Left ventricle myocardium inferior (tissue), 1 donor: ENCODE measurements at places on chromosomes 12 and 14. TPM values are rescaled to one million over a fixed set of nuclear protein-coding genes. Genes with fewer than 3 reads are reported as not detected.

GRCh38 chr12:42187799-42188198 lies 43.1 kb upstream of the GXYLT1 start:
- DNase-seq: no peak

GRCh38 chr12:6341417-6342139 lies at the start of gene TNFRSF1A:
TSS of gene TNFRSF1A (minus strand) at chr12:6342076. CDS start at chr12:6341814, 262 bp downstream.
- peak; percentile 77 for DNase-seq

DNA sequence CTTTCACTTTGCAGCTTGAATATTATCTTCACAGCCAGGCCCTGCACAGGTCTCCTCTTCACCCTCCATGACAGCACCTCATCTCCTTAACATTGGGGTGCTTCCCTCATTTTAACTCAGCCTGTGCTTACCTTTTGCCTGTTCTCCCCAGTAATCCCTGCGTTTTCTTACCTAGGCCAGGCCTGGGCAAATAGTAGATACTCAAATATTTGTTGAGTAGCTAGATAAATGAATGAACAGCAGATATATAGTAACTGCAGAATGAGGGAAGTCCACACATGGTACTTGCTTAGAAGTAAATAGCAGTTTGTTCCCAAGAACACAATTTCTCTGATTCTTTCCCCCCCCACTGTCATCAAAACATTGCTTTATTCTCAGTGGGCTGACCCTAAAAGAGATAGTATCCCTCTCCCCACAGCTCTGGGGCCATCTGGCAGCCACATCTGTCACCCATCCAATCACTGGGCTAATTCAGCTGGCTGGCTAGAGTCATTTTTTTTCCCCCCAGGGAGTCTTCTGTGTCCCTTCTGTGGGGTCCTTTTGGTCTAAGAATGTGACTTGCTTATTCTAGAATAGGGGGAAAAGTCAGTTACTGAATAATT lies 43.2 kb downstream of the APPL2 start:
- DNase-seq: no peak

- no peak for DNase-seq
These were observed 5.8 kb downstream of the AP5M1 start for GRCh38 chr14:57274551-57274950.

DNA sequence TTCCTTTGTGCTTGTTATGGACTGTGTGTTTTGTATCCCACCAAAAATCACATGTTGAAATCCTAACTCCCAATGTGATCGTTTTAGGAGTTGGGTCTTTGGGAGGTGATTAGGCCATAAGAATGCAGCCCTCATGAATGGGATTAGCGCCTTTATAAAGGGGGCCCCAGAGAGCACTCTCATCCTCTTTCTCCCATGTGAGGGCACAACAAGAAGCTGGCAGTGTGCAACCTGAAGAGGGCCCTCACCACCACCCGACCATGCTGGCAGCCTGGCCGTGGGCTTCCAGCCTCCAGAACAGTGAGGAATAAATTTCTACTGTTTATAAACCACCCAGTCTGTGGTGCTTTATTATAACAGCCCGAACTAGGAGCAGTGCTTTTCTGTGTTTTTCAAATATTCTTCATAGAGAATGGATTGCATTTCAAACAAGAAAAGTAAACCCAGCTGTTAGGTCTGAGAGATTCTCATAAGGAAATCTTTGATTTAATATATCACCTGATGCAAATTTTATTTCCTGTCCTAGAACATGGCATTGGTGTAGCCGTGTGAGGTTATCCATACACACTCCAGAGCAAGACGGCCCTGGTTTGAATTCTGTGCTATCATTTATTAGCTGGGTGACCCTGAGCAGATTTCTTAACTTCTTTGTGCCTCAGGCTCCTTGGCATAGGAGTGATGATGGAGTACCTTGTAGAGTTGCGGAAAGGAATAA lies 27.8 kb downstream of the HSPB8 start:
- DNase-seq: no peak

GRCh38 chr12:93184672-93185368 lies 192.9 kb upstream of the NUDT4 start:
- DNase-seq: no peak

- no peak for DNase-seq
These were observed 523.0 kb upstream of the FOXG1 start for GRCh38 chr14:28243600-28243999.

- no peak for DNase-seq
These were observed 4.3 kb downstream of the PSMD9 start for GRCh38 chr12:121892673-121893561.

DNA sequence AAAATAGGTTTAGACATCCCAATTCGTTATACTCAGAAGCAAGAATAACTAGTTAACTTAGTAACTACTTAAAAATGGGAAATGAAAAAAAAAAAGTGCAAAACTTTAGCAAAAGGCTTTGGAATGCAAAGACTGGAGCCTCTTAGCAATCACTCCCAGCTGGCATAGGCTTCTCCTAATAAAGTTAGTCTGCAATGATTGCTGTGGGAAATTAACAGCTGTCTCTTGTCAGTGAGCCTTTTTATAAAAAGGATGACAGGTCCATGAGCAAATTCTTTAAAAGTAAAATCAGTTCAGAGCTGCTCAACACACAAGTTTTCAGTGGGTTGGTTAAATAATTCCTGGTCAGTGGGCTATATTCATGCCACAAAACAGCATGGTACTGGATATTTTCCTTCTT lies 7.4 kb upstream of the SYCP3 start:
- DNase-seq: no peak

- no peak for DNase-seq
These were observed 127.8 kb downstream of the GCH1 start for GRCh38 chr14:54774824-54775223.

GRCh38 chr14:104784218-104784568 lies 11.4 kb downstream of the AKT1 start:
- DNase-seq: no peak

GRCh38 chr12:76556368-76556767 lies 3.2 kb downstream of the OSBPL8 start:
- no peak for DNase-seq

DNA sequence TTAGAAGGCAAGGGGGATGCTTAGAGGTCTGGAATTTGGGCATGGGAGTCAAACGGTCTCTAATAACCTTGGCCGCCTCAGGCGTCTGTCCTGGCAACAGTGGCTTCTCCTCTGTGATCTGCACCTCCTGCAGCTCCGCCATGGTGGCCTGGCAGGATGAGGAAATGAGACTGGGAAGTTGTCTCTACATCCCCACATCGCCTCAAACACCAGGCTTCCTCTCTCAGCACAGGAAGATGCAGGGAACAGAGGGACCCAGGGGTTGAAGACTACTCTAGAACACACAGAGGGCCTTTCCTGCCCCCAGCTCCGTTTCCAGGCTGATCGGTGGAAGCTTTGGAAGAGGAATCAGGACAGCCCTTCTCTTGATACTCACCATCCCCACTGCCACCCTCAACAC lies 1.7 kb downstream of the NDRG2 start:
- peak; percentile 36 for DNase-seq

- DNase-seq: no peak
These were observed 106.2 kb downstream of the NUAK1 start for GRCh38 chr12:106032623-106032925.

GRCh38 chr12:124578445-124578844 lies 11.0 kb upstream of the NCOR2 start:
- no peak for DNase-seq

CIROP gene
- not detected for total RNA-seq

OAS3 gene
- 5.4 TPM for total RNA-seq

DLGAP5 gene
- total RNA-seq: 0.14 TPM

C3AR1 gene
- 5.5 TPM for total RNA-seq

PA2G4 gene
- total RNA-seq: 65.7 TPM

HOXC10 gene
- not detected for total RNA-seq

RHEBL1 gene
- total RNA-seq: not detected
